ENCODE measurements at places on chromosomes 5 and 9.

GRCh38 chr5:172553167-172553566, 87.9 kb upstream of the NEURL1B start:
- DNase-seq: no peak

GRCh38 chr5:101429241-101429640, 526.2 kb upstream of the ST8SIA4 start:
- DNase-seq: no peak

DNA sequence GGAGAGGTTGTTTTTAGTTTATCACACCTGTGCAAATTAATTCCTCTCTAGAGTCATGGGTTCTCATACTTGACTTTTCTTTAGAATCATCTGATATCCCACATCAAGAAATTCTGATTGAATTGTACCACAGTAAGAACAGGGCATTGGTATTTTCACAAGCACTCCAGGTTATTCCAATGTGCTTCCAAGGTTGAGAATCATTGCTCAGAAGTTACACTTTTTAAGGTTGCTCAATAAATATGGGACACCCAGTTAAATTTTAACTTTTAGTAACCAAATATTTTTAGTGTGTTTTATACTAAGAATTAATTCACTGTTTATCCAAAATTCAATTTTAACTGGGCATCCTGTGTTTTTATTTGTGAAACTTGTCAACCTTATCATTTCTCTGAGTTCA, 2.5 kb upstream of the RNF180 start:
- DNase-seq: no peak

DNA sequence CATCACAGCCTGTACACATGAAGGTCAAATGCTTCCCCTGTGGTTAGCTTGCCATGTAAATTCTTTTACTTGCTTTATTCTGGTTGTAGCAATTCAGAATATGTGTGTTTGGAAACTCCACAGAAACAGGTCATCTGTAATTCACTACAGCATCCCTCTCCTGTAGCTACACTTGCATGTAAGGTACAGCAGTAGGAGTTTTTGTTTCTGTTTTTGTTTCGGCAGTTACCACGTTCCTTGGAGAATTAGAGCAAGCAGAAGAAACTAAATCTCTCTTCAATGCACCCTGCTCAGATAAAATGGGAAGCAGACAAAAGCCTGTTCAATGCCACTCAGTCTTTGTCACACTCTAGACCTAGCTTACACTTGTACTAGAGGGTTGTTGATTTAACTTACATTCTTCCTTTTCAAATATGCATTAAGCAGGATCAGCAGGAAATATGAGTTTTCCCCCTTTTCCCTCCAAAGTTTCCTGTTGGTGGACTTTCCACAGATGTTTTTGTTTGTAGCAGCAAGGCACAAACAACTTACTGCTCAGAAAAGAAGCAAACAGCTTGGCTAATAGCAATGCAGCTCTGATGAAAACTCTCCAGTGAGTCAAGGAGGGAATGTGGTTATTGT, 80.9 kb downstream of the YIPF5 start:
- no peak for DNase-seq

GRCh38 chr5:151718646-151719045, 31.9 kb upstream of the SPARC start:
- DNase-seq: no peak

- no peak for DNase-seq
These were observed 19.7 kb downstream of the HMGXB3 start for GRCh38 chr5:150020249-150020648.

DNA sequence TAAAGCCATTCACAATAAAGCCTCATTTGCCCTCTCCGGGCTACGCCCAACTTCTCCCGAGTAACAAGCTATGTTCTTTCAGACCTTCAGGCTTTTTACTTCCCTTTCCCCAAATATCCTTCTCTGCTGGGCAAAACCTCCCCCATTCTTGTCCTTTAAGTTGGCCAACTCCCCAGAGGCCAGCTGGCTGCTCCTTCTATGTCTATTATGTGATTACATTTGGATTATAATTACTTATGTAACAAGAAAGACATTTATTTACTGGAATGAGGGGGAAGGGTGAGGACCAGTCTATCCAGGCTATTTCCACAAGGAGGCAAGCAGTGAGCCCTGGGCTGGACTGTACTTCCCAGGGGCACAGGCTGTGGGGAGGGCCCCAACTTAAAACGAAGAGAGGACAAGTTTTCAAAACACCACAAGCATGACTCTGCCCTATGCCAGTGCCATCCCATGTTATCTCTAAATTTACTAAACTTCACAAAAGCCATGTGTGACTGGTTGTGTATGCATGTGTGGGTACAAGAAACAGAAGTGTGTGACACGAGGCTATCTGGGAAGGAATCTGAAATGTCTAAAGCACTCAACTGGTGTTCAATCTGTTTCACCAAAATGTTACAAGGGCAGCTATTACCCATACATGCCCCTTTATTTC, 84.5 kb downstream of the GNAQ start:
- no peak for DNase-seq

- no peak for DNase-seq
These were observed 11.6 kb downstream of the ARHGEF28 start for GRCh38 chr5:73637565-73637964.

DNA sequence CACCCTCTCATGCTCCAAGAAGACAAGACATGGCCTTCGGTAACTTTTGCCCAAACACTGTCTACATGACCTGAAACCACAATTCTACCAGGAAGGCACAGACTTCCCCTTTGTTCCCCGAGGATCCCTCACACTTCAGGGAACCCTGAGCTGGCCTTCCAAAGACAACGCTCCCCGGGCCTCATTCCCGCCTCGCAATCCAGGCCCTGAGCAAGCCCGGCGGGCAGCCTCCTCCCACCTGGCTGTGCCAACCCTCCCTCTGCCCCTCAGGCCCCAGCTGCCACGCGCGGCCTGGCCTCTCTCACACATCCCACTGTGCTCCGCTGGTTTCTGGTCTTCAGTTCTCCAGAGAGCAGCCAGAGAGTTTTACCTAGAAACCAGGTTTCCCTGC, 7.3 kb downstream of the QSOX2 start:
- DNase-seq: no peak

DNA sequence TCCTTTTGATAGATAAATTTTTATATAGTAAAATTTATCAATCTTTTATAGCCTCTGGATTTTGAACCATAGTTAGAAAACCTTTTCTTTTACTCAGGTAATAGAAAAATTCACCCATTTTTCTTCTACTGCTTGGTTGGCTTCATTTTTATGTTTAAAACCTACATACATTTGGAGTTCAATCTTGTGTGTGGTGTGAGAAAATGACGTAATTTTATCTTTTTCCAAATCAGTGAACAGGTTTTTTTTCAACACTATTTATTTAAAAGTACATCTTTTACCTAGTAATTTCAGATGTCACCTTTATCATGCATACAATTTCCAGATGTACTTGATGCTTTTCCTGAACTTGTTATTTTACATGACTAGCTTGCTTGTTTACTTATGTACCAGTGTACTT, 200.2 kb downstream of the TRIM36 start:
- no peak for DNase-seq

DNA sequence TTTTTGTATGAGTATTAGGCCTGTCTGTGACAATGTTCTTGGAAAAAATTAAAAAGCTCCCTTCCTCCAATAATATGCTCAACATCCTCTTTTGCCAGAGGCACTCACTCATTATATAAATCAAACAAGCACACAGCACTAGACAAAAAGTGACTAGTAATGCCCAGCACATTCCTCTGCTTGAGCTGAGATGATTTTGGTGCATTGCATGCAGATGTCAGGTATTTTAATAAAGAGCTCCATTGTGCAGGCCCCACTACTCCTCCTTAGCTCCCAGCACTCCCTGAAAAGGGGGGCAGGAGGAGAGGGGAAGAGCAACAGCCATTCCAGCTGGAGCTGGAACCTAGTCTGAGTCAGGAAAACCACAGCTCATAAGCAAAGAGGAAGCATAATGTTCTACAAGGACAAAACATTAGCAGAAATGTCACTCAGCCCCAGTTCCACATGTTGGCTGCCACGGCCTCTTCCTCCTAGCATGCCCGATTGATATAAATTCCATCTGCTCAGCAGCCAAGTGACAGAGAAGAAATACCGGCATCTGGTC, 348.5 kb downstream of the BNC2 start:
- DNase-seq: no peak

DNA sequence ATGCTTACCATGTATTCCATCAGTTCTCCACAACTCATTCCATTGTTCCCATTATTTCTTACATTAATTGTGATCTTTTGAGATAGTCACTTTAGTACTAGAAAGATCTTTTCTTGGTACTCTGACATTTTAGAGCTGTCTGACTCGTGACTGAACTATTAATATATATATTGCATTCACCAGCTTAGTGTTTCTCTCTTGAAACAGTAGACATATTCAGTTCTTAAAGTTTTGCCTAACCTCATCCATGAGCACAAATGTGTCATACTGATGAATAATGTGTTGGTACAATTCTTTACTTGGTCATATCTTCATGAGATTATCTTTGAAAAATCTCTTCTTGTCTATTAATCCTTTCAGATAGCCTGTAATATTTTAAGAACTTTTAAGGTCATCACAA, 74.3 kb downstream of the NLN start:
- DNase-seq: no peak

- DNase-seq: no peak
These were observed 304.1 kb downstream of the ARRDC3 start for GRCh38 chr5:91079037-91079436.

- DNase-seq: no peak
These were observed 164.9 kb downstream of the KDM4C start for GRCh38 chr9:6922680-6923079.

GRCh38 chr9:78386773-78387172, 89.8 kb downstream of the PSAT1 start:
- no peak for DNase-seq

GRCh38 chr9:13001989-13002580, 227.3 kb downstream of the LURAP1L start:
- no peak for DNase-seq

DNA sequence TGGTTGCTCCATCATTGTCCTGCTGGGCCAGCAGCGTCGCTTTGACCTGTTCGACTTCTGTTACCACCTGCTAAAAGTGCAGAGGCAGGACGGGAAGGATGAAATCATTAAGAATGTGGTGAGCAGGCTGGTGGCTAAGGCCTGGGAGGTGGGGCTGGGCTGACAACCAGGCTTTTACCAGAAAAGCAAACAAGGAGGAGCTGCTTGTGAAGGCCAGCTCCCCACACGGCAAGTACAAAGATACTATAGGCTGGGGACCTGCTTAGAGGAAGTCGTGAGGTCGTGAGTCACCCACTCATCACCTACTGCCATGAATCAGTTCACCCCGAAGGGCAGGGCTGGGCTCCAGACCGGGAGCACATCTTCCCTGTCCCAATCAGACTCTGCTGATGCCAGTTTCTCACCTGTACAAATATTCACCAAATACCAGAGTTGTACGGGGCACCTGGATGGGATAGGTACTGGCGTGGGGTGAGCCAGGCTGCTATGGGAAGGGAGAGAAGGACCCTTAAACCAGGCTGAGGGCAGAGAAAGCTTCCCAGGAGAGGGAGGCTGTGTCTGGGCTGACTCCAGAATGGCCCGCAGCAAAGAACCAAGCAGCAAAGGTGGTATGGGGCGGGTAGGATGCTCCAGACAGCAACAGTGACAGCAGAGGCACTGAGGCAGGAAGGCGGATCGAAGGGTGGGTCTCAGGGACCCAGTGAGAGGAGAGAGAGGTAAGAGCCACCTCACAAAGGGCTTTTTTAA, 69.3 kb upstream of the NIPAL4 start:
- no peak for DNase-seq

GRCh38 chr9:5072871-5073270, 87.8 kb downstream of the JAK2 start:
- DNase-seq: no peak

GRCh38 chr9:111815285-111816070, 20.7 kb upstream of the SHOC1 start:
- no peak for DNase-seq

GRCh38 chr5:64206653-64207052, 41.0 kb downstream of the RNF180 start:
- DNase-seq: no peak

- DNase-seq: no peak
These were observed 1118.7 kb upstream of the C9orf72 start for GRCh38 chr9:28692012-28692411.

- DNase-seq: no peak
These were observed 89.9 kb downstream of the SEMA5A start for GRCh38 chr5:9455826-9456434.

GRCh38 chr9:135480071-135480939, 723 bp downstream of the PPP1R26 start:
- DNase-seq: no peak

- DNase-seq: no peak
These were observed 4.2 kb upstream of the HAVCR2 start for GRCh38 chr5:157113002-157113401.

GRCh38 chr5:135565725-135566421, 12.9 kb downstream of the CXCL14 start:
- no peak for DNase-seq

DNA sequence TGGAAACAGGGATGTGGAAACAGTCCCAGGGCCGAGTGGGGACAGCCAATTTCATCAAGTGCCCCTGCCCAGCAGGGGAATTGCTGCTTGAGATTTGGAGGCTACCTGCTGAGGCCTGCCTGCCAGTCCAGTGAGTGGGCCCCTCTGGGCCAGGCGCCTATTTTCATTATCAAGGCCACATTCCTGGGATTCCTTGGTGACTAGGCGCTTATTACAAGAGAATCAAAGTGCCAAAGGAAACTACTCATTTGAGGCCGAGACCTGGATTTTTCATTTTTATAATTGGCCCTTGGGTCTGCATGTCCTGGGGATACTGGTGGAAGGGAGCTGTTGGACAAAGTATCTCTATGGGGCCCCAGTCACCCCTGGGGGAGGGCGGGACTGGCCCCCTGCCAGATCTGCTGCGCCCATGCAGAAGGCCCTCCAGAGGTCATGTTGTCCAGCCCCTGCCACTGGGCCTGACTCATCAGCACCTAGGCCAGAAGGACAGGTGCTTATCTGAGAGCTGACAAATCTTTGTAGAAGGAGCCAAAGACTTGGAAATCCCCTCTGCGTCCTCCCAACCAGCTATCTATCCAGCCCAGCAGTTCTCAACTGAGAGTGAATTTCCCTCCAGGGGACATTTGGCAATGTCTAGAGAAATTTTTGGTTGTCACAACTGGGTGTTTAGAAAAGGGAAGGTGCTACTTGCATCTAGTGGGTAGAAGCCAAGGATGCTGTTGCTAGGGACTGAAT, 45.6 kb downstream of the FOXI1 start:
- no peak for DNase-seq

- DNase-seq: no peak
These were observed 13.6 kb downstream of the LPCAT1 start for GRCh38 chr5:1510151-1510561.

DNA sequence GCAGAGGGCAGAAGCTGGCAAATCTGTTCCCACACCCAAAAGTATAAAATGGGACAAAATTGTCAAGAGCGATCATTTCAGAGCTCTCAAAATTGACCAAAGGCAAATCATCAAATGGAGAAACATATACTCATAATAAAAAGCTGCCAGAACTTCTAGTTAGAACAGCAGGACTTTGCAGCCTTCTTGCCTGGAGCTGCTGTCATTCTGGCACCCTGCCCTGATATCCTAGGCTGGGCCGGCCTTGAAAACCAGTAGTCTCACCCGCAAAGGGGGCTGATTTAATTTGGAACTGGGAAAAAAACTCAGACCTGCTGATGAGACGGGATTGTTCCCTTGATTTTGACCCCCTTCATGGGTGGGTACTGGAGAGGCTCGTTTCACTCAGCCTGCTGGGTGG, 18.5 kb downstream of the OR2V1 start:
- no peak for DNase-seq

GRCh38 chr9:134330590-134330989, 4.3 kb downstream of the RXRA start:
- no peak for DNase-seq

GRCh38 chr9:85056203-85056572, 386.7 kb downstream of the NTRK2 start:
- DNase-seq: peak; percentile 18

- DNase-seq: no peak
These were observed 212.5 kb downstream of the DAB2IP start for GRCh38 chr9:121863955-121864354.

Measured in GM12864 (cell line).